Kidney (tissue), 22 donors: ENCODE measurements at places on chromosomes 7 and 10. TPM values are rescaled to one million over a fixed set of nuclear protein-coding genes. Genes with fewer than 3 reads are reported as not detected.

PON3 gene
- total RNA-seq: 1.6 TPM

MET gene
- total RNA-seq: 225 TPM

GRM8 gene
- 3.2 TPM for total RNA-seq

CACNB2 gene
- 2.8 TPM for total RNA-seq

SLC25A40 gene
- total RNA-seq: 25.4 TPM

PLCE1 gene
- total RNA-seq: 8.7 TPM

NPSR1 gene
- total RNA-seq: not detected

INMT gene
- 44.8 TPM for total RNA-seq

PSD gene
- total RNA-seq: 2.2 TPM

MKRN1 gene
- total RNA-seq: 106 TPM

PLPP4 gene
- 6.4 TPM for total RNA-seq

UTF1 gene
- not detected for total RNA-seq
